ENCODE measurements at places on chromosomes 7 and 10.
A peak's percentile ranks its signal among the peaks of the same experiment; 100 is the strongest.

DNA sequence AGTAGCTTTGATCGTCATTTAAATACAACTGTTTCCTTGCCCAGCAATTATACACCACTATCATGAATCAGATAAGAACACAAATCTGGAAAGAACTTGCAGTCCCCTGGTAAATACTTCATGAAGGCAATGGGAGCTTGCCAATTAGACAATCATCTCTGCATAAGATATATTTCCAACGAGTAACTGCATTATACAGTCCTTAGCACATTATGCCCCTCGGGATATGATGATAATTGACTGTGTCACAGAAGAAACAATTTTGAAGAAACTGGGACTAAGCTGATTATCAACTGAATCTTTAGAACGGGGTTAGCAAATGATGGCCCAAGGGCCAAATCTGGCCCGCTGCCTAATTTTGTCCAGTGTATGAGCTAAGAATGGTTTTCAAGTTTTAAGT is 155.7 kb downstream of the TRIL start:
- peak; percentile 13 for DNase-seq

- DNase-seq = no peak
Observed at GRCh38 chr7:73509463-73509862, 12.6 kb downstream of the BAZ1B start.

DNA sequence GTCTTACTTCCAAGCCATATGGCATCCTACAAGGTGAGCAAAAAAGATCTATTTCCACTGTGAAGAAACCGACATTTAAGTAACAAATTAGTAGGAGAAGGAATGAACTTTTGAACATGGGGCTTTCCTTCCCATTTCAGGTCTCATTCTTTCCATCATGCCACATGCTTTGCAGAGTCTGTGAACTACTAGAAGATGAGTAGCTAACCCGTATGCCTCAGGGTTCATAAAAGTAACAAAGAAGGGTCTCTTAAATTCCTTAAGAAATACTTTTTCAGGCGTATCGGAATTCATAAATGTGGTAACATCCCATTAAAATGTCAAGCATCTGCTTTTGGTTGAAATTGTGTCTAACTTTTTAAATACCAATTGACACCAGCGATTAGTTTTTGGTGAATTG is 81.3 kb upstream of the TNS3 start:
- DNase-seq = no peak

GRCh38 chr10:77139252-77140160 is 498.1 kb downstream of the KCNMA1 start:
- no peak for DNase-seq

DNA sequence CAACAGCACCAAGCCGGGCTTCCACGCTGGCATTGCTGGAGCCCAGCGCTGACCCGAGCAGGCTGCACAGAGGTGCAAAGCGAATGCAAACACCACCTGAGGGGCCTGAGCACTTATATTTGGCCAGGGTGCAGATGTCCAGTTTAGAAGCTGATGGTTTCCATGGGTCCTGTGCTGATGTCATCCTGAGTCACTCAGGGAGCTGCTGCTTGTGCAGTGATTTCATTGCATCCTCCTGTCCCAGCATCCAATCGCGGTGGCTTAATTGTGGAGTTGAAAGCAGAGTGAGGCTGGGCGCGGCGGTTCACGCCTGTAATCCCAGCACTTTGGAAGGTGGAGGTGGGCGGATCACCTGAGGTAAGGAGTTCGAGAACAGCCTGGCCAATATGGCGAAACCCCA is 410.2 kb upstream of the KLF6 start:
- peak; percentile 69 for DNase-seq

GRCh38 chr7:28606421-28606820 is 194.1 kb downstream of the CREB5 start:
- DNase-seq = no peak

- no peak for DNase-seq
Observed at GRCh38 chr10:101453791-101454718, 100.1 kb downstream of the BTRC start.

GRCh38 chr7:100604976-100605911 is 3.1 kb downstream of the PCOLCE start:
- DNase-seq = no peak

GRCh38 chr7:91182819-91183764 is 81.1 kb upstream of the FZD1 start:
- peak; percentile 92 for DNase-seq

- no peak for DNase-seq
Observed at GRCh38 chr7:26100406-26101339, 51.3 kb upstream of the NFE2L3 start.
